ENCODE measurements at places on chromosomes 4 and X. TPM values are rescaled to one million over a fixed set of nuclear protein-coding genes. Genes with fewer than 3 reads are reported as not detected.

CFAP47 gene
- 1.0 TPM for polyA plus RNA-seq

FGD1 gene
- 16.4 TPM for polyA plus RNA-seq

HTRA3 gene
- polyA plus RNA-seq: 8.2 TPM

C1QTNF7 gene
- polyA plus RNA-seq: 25.4 TPM

CTAG1A gene
- not detected for polyA plus RNA-seq

GC gene
- 0.26 TPM for polyA plus RNA-seq

GRCh38 chr4:147093206-147093605 lies 147.5 kb upstream of the TTC29 start:
- no peak for DNase-seq

GRCh38 chrX:132612821-132613564 lies 124.2 kb upstream of the MBNL3 start:
- DNase-seq: no peak

GRCh38 chr4:169115897-169116254 lies 105.8 kb upstream of the CBR4 start:
- DNase-seq: no peak

GRCh38 chrX:140504371-140505324 lies at the start of gene SOX3:
SOX3 (minus strand) TSS chrX:140505069; CDS start chrX:140505060, 9 bp downstream.
- DNase-seq: no peak

DNA sequence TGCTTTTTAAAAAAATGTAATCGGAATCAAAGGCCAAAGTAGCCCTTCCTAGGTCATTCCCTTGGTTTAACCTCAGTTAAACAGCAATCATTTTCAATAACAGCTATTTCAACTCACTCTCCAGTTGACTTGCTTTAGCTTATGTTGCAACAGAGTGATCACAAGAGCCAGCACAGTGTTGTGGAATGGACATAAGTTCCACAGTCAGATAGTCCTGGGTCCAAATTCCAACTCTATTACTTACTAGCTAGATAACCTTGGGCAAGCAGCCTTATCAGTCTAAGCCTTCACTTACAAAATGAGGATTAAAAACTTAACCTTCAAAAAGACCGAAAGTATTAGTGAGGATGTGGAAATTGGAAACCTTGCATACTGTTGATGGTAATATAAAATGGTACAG lies 9.2 kb upstream of the GPC3 start:
- DNase-seq: no peak

GRCh38 chrX:71976753-71977152 lies 66.1 kb downstream of the NHSL2 start:
- DNase-seq: no peak

DNA sequence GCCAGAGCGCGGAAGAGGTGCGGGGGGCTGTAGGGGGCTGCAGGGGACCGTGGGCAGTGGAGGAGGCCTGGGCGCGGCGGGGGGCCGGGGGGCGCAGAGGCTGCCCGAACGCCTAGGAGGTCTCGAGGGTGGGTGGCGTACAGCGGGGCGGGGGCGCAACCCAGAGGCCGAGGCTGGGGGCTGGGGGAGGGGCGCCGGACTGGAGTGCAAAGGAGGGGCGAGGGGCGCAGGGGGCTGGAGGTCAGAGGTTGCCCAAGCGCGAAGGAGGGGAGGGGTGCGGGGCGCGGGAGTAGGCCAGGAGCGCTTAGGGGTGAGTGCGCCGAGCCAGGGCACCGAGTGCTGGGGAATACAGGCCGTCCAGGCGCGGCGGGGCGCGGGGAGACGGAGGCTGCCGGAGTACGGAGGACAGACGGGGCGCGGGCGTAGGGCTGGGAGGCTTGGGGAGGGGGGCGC lies 255 bp downstream of the GYG2 start:
- DNase-seq: no peak
